NCI-H2081 (cell line): ENCODE measurements at places on chromosomes 16 and 17.

DNA sequence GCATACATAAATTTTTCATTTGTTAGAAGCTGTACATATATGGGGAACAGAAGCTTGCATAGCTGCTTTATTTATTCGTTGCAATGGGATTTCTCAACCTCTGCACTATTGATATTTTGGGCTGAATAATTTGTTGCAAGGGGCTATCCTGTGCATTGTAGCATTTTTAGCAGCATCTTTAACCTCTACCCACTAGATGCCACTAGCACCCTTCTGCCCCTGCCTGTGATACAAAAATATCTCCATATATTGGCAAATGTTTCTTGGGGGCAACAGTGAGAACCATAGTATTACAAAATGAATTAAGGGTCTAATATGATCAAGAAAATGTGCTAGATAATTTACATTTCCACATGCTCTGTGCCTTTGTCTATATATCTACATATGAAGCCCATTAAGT, 1401.0 kb downstream of the CDH11 start:
- DNase-seq: no peak

- no peak for DNase-seq
Observed at GRCh38 chr17:41894791-41895331, 23.9 kb downstream of the ACLY start.

DNA sequence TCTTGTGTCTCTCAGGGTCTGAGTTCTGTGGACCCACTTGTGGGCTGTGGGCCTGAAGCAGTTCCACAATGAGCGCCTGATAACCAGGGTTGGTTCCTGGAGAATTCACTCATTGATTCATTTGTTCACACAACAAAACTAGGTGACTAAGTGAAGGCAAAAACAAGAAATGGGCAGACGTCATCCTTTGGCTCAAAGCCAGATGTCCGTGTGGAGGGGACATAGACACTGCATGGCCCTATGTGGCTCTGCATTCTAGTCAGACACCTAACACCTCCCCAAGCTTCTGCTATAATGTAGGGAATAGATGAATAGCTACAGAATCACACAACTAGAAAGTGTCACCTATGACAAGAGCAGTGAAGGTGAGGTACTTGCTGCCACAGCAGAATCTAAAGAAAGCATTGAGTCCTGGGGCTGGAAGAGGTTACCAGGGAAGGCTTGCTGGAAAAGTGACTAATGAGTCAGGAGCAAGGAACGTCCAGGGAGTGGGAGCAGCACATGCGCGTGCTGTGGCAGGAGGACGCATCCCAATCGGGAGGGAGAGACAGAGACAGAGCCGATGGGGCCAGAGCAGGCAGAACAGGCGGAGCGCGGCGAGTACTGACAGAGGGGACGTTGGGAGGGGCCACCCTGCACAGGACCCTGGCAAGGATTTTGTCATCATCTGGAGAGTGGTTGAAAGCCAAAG, 58.9 kb downstream of the CES1 start:
- DNase-seq: no peak

GRCh38 chr17:46109603-46110189, 83.5 kb downstream of the KANSL1 start:
- DNase-seq: no peak

- DNase-seq: no peak
Observed at GRCh38 chr16:6081320-6081976, 983.9 kb upstream of the EEF2KMT start.

- DNase-seq: peak; percentile 15
Observed at GRCh38 chr17:33725675-33726271, 432.7 kb upstream of the ASIC2 start.

DNA sequence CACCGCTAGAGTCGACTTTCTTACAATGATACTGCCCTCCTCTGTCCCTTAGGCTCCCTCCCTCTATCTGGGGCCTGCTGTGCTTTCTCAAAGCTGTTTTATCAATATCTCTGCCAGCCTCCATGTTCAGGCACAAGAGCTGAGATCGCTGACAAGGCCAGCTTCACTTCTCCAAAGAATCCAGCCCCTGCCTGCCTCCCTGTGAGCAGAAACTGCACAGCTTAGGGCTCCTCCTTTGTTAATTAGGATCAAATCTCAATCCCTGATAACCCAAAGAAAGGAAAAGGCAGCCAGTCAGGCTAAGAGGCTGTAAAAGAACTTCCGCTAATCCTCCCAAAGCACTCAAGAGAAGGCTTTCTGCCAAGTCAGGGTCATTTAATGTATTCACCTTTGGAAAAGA, 616.0 kb upstream of the CDH11 start:
- DNase-seq: no peak

DNA sequence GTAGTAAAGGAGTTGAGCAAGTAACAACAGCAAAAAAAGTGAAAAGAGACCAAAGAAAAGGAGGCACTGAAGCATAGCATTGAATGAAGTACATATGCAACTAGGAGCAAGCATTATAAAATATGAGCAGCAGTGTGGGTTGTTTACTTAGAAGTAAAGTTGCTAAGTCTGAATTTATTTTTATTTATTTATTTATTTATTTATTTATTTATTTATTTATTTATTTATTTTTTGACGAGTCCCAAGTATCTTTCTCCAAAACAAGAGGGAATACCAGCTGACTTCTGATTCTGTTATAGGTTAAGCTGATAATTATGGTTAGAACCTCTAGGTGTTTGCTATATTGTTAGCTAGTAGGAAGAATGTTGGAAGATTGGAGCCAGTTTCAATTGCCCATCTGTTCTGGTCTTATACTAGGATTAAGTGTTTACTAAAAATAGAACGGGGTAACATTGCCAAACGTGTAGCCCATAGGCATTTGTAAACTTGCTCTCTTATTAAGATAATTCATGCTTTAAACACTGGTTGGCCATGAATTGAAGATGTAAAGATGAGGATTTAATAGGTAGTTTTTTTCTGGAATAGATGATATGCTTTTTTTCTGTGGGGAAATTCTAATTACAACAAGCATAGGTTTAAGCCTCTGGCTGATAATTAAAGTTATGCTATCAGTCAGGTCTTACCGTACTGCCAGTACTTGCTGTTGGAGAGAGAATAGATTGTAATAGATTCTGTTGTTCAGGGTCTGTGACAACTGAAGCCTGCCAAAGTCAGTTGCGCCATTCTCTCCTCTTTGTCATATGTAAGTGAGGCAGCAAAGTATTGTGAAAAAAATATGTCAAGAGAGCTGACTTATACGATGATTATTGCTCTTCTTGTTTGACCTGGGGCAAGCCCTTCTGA, 66.7 kb downstream of the PPM1E start:
- DNase-seq: no peak

GRCh38 chr16:48123104-48123788, 32.5 kb downstream of the ABCC12 start:
- DNase-seq: no peak

- peak; percentile 44 for DNase-seq
Observed at GRCh38 chr17:32483451-32484019, 3.3 kb upstream of the CDK5R1 start.

DNA sequence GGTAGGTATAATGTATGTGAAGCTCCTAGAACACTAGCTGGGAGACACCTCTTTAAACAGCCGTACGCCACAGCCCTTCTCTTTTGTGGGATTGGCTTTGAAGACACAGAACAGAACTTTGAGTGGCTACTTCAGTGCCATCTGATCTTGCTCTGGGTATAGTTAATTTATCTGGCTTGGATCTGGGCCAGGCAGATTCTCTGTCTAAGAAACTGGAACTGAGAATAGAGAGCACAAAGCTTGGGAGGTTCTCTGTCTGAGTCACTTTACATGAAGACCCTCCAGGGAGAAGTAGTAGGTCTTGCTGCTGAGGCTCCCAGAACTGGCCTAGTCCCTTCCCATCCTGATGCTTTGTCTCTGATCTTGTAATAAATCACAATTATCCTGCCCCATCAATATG, 721.0 kb upstream of the KIF2B start:
- DNase-seq: no peak

GRCh38 chr17:81050645-81051625, 16.0 kb downstream of the BAIAP2 start:
- no peak for DNase-seq

GRCh38 chr17:58468944-58469343, 19.3 kb downstream of the HSF5 start:
- DNase-seq: no peak

DNA sequence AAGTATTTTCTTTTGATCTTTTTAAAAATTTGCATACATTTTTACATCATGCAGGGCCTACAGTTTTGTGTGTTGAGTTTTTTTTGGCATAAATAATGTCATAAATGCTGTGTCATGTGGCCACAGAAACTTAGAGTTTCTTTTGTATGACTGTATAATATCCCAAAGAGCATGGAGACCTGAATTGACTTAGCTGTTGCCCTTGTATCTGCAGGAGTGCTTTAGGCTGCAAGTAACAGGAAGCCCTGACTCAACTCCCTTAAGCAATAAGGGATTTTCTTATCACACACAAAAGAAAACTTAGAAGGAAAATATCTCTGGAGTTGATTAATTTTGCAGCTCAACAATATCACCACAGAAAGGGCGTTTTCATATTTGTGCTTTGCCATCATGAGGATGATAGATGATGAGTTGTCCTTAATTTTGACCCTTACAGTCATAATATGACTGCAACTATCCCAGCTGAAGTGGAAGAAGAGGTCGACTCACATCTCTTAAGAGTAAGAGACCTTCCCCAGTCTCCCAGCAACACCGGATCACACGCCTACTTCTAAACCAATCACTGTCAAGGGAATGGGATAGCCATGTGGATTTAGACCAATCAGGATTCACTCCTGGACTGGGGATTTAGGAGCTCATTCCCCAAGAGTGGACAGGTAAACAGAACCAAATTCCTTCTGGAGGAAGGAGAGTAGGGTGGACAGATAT, 138.9 kb downstream of the GSG1L start:
- no peak for DNase-seq

DNA sequence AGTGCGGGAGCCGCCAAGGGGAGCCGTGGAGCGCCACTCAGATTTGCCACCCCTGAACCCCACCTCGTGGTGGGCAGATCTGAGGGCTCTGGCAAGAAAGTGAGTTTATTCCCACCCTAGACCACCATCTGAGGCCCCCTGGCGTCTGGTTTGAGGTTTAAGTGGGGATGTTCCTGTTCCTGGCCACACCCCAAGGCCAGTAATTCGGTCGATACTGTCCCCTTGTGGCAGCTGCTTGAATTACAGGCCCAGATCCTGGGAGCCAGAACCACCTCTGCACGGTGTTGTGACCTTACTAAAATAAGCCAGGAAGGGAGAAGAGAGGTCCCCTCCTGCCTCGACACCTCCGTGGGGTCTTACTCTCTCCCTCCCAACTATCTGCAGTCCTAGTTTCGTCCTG, 3.3 kb upstream of the LAT start:
- DNase-seq: no peak

GRCh38 chr16:29148131-29148691, 163.4 kb downstream of the LAT start:
- DNase-seq: no peak

DNA sequence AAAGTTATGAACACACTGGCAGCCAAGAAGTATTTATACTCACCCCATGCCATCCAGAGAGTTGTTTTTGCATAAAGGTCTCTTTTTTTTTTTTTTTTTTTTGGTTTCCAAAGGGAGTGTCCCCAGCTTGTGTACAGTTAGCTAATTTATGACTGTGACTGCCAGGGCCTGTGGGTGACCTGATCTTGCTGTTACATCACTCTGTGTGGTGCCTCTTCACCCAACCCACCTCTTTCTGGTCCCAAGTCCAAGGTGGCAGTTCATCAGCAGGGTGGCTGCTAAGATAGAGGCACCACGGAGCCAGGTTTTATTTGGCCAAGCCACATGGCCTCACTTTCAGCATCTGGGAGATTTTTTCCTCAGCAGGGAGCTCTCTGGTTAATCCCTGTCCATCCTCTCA, at the start of gene NOS2:
Gene NOS2, minus strand, starts transcription at position 8 of the 400 bp plus-strand sequence. CDS start 1,720 bp downstream, outside the sequence.
- DNase-seq: no peak

DNA sequence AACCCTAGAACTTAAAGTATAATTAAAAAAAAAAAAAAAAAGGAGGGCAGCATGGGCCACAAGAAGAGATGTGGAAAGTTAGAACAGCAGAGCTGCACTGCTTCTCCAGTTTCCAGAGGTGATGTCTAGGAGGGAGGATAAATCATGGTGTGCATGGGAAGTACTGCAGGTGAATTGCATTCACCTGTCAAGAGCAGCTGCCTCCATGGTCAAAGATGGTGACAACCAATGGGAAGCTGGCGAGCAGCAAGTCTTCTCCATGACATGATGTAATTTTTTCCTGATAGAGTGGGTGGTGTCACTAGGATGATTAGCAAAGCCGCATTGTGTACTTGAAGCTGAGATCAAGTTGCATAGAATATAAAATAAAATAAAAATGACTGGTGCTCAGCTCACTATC, 95.6 kb upstream of the HS3ST4 start:
- no peak for DNase-seq

DNA sequence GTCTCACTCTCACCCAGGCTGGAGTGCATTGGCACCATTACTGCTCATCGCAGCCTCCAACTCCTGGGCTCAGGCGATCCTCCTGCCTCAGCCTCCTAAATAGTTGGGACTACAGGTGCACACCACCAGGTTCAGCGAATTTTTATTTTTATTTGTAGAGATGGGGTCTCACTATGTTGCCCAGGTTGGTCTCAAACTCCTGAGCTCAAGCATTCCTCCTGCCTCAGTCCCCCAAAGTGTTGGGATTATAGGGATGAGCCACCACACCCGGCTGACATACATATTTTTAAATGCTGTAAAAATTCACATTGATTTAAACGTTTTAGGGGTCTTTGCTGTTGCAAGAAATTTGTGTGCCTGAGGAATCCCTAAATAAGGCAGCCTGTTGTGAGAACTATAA, 24.8 kb upstream of the SEC14L1 start:
- no peak for DNase-seq

DNA sequence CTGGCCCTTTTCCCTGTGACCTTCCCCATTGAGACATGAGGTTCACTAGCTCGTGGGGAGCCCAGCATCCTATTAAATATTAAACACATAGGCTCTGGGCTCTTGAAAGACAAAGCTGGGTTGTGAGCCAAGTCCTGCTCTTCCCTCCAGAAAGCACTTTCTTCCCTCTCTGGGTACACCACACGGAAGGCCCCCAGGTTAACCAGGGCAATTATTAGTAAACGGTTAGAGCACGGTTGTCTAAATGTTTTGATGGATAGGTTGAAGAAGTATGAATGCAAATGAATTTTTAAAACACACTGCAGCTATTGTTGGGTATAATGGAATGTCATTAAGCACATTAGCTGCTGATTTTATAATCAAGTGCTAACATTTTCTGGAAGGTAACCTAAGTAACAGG, 32.7 kb upstream of the CDH13 start:
- DNase-seq: no peak

DNA sequence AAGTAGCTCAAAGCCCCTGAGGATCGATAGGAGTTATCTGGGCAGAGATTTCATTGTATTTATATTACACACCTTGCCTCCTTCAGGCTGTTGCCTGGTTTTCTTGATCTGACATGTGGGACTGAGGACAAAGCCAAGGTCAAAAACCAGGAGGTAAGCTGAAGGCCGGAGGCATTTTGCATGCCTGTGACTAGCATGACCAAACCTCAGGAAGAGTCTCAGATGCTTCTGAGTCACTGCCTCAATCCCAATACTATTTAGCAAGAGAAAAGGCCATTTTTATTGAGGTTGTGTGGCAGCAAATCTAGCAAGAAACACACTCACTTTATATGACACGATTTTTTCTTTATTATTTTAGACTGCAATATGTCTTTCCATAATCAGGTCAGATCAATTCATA, 968.1 kb downstream of the CDH11 start:
- DNase-seq: no peak
